Esophagus muscularis mucosa (tissue), 4 donors: ENCODE measurements at places on chromosomes 6 and 20.

- no peak for DNase-seq
These were observed at the start of gene FRMD1 for GRCh38 chr6:168078943-168079405. Gene FRMD1 (minus strand): TSS chr6:168079212. CDS start chr6:168079094, 118 bp downstream.

DNA sequence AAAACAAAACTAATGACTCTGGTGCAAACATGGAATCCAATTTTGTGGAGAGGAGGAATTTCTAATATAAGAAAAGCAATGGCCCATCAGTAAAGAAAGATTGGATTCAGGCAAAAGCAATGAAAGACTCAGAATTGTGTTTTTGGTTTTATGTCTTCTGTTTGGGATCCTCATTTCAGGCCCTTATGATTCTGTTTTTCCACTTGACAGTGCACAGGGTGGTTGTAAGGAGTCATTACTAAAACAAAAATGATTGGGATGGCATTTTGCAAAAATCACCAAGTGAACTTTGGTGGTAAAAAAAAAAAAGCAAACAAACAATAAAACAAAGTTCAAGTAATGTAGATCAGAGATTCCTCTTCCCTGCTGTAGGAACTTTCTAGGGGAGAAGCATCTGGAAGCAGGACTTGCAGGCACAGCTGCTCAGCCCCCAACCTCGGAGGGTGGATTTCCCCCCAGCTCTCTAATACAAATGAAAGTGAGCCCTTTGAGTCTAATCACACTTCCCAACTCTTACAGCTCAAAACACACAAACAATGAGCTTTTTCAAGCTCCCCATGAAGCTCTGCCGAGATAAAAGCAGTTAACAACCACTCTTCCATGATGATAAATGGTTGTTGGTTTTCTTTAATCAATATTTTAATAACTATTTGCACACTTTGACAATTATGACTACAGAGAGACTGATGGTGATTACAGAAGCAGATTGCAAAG, 177.7 kb downstream of the ZDHHC14 start:
- peak; percentile 21 for DNase-seq

DNA sequence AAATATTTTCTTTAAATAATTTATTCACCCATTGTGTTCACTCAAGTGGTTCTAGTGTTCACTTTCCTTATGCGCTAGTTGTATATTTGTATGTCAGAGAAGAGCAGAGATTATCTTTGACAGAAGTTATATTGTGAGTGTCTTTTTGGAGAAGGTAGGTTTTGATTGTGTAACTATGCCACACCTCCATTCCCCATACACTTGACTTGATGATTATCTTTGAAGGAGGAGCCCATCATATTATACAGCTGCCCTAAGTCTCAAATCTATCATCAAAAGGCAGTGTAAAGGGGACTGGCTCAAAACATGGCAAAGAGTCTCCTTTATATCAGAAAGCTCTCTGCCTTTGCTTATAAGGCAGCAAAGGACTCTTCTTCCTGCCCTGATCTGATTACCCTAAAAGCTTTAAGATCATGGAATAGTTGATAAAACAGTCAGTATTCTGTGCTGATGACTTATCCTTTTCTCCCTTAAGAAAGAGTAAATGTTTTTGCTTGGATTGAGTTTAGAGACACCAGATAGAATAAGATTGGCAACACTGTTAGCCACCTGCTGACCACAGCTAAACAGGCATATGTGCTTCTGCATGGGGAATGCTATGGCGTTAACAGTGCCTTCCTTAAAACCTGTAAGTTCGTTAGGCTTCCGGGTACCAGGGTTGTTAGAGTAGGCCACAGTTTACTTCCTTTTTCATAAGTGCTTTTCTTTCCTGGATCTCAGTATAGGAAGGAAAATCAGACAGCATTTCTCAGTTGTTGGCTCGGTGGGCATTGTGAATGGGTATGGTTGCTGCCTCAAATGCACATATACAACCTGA, 22.6 kb downstream of the TOP1 start:
- no peak for DNase-seq

DNA sequence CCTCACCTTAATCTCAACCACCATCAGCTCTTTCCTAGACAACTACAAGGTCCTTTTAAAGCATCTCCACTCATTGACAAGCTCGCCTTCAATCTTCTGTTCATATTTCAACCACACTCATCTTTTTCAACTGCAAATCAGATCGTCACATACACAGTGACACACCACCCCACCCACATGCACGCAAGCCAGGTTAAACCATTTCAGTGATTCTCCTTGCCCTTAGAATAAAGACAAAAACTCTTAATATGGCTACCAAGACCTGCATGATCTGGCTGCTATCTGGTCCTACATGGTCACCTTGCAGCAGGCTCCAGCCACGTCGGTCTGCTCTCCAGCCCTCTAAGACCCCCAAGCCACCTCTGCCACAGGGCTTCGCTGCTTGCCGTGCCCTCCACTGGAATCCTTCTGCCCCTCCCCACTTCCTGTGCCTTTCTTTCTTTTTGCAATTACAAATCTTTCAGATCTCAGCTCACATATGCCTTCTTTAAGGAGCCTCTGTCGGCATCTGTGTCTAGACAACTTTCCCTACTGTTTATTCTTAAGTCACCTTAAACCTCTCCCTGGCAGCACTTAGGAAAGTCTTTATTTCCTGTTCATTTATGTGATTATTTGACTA, 507.3 kb upstream of the ARID1B start:
- DNase-seq, result no peak

GRCh38 chr6:79802657-79803300, 144.6 kb downstream of the ELOVL4 start:
- peak; percentile 81 for DNase-seq
